Esophagus squamous epithelium (tissue), 5 donors: ENCODE measurements at places on chromosomes 1 and 21.

GRCh38 chr1:86933562-86934377 is 19.3 kb downstream of the HS2ST1 start:
- no peak for DNase-seq

DNA sequence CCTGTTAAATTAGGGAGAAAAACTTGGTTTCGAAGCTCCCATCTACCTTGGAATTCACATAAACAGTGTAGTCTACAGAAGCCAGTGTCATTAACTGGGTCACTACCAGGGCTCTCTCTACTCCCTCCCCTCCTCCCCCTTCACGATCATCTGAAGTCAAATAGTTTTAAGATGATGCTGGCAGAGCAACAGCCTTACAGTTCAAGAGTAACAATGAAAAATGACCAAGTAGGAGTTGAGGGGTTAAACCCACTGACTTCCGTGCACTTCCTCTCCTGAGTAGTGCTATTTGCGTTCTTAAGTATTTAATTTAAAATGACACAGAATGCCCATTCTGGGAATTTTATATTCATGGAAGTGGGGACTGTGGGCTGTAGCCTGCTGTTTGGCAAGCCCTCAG is 236.9 kb downstream of the SIPA1L2 start:
- no peak for DNase-seq

DNA sequence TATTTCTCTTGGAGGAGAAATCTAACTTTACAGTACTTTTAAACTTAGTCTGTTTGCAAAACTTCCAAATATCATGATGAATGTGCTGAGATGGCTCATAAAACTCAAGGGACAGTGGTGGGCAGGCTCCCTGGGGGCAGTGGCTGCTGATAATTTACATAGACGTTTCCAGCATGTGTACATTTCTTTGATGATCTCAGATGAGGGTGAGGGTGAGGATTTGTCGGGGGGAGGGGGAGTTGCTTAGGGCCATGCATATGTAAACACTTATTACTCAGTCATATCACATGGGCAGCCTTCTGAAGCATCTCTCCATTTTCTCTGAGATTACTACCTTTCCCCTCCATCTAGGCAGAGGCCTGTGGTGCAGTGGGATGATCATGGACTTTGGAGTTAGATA is 152.9 kb upstream of the HMGB4 start:
- no peak for DNase-seq

DNA sequence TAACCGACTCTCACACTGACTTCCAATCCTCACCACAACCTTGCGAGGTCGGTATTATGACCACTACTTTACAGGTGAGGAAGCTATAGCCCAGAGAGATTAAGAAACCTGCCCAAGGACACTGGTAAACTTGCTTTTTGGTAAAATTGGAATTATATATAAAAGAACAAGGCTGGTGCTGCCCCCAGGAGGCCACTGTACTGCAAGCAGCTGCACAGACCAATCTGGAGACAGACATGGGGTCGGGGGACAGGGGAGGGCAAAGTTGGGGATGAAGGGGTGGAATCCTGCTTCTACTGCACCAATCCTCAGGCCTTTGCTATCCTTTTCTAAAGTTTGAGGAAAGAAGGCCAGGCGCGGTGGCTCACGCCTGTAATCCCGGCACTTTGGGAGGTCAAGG is 280.8 kb downstream of the SPATA17 start:
- DNase-seq = no peak

DNA sequence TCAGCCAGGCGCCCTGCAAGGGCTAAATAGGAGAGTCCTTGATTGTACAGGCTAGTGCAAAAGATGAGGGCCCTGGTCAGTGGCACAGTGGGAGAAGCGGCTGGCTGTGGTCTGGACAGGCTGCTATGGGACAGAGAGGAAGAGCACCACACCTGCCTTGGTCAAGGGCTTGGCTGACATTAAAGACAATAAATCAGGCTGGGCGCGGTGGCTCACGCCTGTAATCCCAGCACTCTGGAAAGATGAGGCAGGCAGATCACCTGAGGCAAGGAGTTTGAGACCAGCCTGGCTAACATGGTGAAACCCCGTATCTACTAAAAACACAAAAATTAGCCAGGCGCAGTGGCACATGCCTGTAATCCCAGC is 62.9 kb downstream of the NID1 start:
- no peak for DNase-seq

DNA sequence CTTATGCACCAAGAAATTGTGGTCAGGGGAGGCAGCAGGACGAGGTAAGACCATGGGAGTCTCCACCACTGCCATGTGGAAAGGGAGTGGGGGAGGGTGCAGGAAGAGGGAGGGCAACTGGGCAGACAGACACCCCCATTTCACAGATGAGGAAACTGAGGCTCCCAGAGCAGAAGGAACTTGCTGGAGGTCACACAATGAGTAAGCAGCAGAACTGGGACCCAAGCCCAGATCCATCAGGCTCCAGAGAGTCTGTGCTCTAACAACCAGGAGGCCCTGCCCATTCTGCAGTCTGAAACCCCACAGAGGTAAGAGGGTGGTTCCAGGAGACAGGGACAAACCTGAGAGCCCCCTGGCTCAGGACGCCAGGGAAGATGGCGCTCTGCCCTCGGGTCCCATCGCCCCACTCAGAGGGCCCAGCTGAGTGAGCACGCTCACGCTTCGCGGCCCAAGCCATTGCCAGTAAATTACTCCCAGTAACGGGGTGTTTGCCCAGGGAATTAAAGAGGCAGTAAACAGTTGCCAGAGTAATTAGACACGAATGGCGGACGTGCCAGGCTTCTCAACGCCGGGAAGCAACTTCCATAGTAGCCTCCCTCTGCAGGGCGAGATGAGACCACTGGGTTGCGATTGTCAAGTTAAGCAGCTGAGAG is 59.2 kb downstream of the MATN1 start:
- no peak for DNase-seq

GRCh38 chr1:119984771-119985170 is 84.7 kb downstream of the NOTCH2 start:
- DNase-seq = no peak

- DNase-seq = no peak
Measured at GRCh38 chr1:172469717-172470116, 25.8 kb upstream of the PIGC start.

DNA sequence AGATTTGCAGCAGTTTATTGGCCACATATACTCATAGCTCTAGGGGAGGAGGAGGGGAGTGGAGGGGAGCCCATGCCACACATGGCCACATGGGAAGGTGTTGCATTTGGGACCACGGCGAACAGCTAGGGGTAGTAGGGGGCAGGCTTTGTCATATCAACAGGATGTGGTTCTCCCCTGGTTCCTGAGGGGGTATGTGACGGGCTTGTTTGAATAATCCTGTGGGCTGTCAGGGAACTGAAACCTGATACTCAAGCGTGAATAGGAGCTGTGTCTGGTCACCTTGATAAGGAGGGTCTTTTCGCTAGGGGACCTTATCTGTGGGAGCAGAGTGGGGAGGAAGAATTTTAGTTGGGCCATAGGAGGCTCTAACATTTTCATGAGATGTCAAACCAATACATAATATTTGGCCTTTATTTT is 264.7 kb downstream of the CTH start:
- no peak for DNase-seq

GRCh38 chr1:201676197-201676596 is 137.3 kb downstream of the NAV1 start:
- no peak for DNase-seq

DNA sequence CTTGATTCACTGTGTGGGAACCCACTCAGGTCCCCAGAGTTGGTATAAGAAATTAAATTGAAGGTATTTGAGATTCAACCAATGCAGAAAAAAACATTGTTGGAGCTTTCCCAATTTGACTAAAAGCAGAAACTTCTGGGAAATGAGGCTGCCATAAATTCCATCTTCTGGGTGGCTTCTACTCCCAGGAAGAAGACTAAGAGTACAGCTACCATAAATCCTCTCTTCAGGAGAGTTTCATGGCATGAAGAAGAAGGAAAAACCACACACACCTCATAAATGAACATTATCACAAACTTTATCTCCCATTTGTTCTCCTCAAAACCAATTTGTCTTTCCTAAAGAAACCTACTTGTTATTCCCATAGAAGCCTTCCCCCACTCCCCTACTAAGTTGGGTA is 283.9 kb downstream of the DPYD start:
- DNase-seq = no peak

GRCh38 chr1:88784551-88784950 is 100.5 kb downstream of the PKN2 start:
- no peak for DNase-seq

GRCh38 chr1:206723462-206723804 is 38.7 kb downstream of the MAPKAPK2 start:
- DNase-seq = no peak

- DNase-seq = no peak
Measured at GRCh38 chr1:69258842-69259241, 308.9 kb upstream of the LRRC7 start.

DNA sequence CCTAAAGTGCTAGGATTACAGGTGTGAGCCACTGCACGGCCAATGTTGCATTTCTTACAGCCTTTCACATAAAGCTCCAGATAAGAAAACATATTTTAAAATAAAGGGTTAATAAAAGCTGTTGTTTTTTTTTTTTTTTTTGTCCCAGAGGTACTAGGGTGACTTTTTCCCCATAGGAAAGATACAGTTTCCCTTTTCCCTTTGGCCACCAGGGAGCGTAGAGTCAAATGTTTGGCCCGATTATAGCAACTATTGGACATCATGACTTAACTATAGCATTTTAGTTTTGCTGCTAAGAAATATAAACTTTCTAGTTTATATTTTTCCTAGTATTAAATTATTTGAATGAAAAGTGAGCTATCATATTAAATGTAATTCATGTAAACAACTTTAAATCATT is 31.4 kb downstream of the GRIK3 start:
- DNase-seq = no peak

DNA sequence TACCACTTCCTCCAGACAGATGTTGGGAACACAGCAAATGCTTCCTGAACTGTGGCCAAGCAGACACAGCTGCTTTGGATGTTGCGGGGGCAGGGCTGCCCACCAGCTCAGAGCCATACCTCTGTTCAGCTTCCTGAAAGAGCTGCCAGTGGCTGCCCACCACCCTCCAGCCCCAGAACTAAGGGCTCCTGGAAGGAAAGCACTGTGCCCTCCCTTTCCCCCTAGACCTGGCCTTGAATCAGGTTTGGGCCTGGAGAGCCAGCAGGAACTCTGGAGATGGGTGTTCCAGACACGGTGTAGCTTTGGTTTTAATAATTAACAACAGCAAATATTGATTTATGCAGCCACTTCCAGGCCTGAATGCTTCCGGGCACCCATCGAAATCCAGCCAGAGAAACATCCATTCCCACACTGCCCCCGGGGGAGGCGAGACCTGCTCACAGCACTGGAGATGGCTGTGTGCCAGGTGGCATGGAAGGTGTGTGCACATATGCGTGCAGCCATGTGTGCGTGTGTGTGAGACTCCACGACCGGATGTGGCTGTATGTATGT is 45.7 kb downstream of the RAP1GAP start:
- no peak for DNase-seq

GRCh38 chr1:83692524-83693381 is 306.2 kb downstream of the TTLL7 start:
- no peak for DNase-seq
